ENCODE measurements at places on chromosomes 16 and 17.

GRCh38 chr16:5336941-5337340, 239.3 kb upstream of the EEF2KMT start:
- no peak for DNase-seq

DNA sequence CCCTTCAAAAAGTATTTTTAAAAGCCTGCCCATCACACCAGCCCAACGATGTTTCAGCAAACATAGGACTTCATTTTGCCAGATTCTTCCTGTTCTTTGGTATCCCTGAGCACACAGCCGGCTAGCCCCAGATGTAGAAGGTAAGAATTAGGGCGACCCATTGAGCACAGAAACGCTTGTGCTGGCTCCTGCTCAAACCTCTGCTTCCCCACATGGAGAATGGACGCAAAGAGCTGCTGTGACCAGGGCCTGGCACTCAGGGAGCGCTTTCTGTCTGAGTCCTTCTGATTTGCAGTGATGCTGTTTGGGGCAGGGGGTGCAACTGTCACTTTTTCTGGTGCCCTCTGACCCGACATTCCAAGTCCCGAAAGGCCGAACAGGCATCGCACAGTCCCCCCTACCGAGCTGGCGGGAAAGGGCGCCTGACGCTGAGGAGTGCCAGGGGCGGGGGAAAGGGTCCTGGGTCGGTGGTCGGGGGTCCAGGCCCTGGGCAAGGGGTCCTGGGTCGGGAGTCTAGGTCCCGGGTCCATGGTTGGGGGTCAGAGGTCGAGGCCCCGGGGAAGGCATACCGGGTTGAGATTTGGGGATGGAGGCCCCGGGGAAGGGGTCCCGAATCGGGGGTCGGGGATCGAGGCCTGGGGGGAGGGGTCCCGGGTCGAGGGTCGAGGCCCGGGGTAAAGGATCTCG, 930 bp downstream of the CHMP1A start:
- DNase-seq: no peak

GRCh38 chr16:5621826-5622225, 524.2 kb upstream of the EEF2KMT start:
- DNase-seq: no peak

GRCh38 chr16:3484318-3485096, 10.8 kb downstream of the C16orf90 start:
- no peak for DNase-seq

- peak; percentile 97 for DNase-seq
Measured at GRCh38 chr17:41530062-41531048, 2.2 kb upstream of the KRT19 start.

DNA sequence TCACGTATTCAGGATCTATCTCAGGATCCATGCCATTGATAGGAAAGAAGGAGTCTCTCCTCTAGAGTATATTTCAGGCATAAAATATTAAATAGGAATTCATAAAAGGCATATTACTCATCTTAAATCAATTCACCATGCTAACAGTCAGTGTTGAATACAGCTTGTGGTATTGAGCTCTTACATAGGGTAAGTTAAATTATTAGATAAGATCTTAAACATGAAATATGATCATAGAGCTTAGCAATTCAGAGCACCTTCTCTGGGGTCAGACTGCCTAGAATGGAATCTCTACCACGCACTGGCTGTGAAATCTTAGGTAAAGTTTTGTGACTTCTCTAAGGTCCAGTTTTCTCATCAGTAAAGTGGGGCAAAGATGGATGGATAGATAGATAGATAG, 20.7 kb downstream of the MARCHF10 start:
- DNase-seq: no peak

GRCh38 chr17:78889531-78889930, 13.5 kb downstream of the CEP295NL start:
- no peak for DNase-seq

DNA sequence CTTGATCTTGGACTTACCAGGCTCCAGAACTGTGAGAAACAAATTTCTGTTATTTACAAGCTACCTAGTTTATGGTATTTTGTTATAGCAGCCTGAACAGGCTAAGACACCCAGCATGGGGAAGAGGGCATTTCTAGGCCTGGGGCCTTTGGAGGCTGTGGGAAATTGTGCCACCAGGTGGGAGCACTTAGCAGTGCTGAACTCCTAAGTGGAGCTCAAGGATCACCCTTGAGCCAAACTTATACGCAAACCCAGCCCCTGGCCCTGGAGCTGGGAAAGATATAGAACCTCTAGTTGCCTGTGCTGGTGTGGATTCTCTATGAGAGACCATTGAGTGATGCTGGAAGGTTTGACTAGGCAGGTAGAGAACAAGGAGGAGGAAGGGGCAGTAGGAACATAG, 36.1 kb downstream of the MIS12 start:
- DNase-seq: no peak

DNA sequence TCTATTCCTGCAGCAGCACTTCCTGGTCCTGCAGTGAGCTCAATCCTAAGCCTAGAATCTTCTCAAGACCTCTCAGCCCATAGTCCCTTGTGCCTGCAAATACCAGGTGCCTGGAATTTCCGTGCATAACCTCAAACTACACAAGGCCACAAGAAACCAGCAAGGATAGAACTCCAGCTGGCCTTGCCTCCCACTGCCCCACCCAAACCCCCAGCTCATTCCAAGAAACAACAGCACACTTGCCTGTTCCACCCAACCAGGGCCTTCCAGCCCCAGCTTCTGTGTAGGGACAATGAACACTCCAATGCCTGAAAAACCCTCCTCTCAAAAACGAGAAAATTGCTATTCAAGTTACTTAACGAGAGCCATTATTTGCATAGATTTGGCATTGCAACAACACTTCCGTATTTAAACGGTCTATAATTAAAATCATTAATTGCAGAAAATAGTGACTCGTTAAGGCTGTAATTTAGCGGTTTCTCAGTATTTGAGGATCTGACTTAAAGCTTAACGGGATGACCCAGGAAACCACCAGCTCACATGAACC, 147.0 kb downstream of the C16orf78 start:
- no peak for DNase-seq

GRCh38 chr17:60247836-60248461, 98.2 kb downstream of the CA4 start:
- DNase-seq: no peak

- no peak for DNase-seq
Measured at GRCh38 chr17:38910325-38910724, 15.1 kb upstream of the LASP1NB start.

- DNase-seq: no peak
Measured at GRCh38 chr17:49486012-49486641, 9.0 kb upstream of the NGFR start.

DNA sequence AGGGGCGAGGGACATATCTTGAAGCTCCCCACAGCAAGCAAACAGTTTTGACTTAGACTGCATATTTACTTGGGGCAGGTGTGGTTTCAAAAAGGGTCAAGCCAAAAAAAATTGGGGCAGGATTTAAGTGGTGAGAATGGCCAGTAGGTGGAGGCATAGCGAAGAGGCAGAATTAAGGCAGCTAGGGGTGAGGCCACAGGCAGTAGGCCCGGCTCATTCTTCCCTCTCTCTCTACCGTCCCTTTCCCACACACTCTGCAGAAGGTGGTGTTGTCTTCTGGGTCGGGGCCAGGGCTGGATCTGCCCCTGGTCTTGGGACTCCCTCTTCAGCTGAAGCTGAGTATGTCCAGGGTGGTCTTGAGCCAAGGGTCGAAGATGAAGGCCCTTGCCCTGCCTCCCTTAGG, 2.6 kb downstream of the SHBG start:
- peak; percentile 51 for DNase-seq

DNA sequence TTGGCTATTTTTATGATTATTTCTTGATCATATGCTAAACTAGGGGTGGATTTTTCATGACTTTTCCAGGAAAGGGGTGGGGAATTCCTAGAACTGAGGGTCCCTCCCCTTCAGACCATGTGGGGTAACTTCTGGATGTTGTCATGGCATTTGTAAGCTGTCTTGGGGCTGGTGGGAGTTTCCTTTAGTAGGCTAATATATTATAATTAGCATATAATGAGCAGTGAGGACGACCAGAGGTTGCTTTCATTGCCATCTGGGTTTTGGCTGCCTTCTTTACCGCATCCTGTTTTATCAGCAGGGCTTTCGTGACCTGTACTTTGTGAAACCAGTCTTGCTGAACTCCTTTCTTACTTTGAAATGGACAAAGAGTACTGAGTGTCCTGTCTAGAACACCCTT, 40.4 kb upstream of the ABCA5 start:
- no peak for DNase-seq

DNA sequence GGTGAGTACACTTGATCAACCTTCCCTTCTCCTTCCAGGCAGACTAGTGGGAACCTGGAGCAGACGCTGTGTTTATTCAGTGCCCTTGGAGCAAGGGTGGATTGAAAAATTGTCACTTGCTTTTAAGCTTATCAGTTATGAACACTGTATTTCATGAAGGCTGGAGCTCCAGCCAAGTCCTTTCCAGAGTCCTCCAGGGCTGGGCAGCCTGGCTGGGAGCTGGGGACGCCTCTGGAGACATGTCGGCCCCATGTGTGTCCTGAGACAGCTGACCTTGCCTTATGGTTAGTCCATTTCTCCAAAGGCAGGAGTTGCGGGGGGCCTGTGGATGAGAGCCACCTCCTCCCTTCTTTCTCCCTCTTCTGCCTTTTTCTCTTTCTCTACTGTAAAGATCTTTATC, 67.0 kb downstream of the RAP1GAP2 start:
- no peak for DNase-seq

DNA sequence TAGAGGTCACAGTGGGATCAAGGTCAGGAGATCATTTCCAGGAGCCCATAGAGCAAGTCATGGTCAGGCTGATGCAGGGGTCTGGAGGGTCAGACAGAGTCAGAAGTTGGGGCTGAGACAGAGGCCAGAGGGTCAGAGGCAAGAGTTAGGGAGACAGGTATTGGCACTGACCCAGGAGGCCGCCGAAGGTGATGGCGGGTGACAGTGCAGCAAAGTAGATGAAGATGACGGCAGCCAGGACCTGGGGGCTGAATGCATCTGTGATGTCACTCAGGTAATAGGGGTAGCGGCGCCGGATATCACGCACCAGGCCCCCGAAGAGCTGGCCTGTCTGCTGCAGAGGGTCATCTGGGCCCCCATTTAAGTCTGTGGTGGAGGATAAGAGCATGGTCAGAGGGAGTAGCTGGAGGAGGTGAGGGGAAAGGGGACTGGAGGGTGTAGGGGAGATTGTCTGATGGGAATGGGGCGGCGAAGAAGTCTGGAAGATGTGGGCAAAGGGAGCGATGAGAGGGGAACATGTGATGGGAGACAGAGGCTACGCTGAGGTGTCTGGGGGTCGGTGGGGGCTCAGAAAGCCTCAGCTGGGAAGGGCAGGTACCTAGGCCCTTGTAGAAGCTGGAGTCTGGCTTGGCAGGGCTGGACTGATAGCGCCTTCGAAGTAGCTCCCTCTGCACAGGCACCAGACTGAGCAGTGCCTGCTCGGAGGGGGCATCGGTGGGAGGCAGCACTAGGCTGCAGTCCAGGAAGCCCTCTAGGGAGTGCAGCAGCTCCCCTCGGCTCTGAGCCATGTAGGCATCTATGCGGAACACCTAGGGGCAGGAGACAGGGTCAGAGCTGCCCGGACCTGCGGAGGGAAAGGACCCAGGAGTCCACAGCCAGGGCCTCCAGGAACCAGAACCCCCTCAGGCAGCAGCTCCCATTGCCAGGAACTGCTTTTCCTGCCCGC, 9.8 kb downstream of the SLC4A1 start:
- no peak for DNase-seq

- no peak for DNase-seq
Measured at GRCh38 chr16:68013440-68013839, 2.3 kb downstream of the DPEP2NB start.

- peak; percentile 98 for DNase-seq
Measured at GRCh38 chr17:66466840-66467367, 164.5 kb downstream of the PRKCA start.

- no peak for DNase-seq
Measured at GRCh38 chr17:64774888-64775540, 112.9 kb upstream of the SMURF2 start.

- DNase-seq: no peak
Measured at GRCh38 chr17:75516619-75517296, 430 bp downstream of the TSEN54 start.

GRCh38 chr17:31310886-31311285, 3.0 kb downstream of the EVI2B start:
- no peak for DNase-seq

- DNase-seq: no peak
Measured at GRCh38 chr17:49455272-49455861, 39.7 kb upstream of the NGFR start.

- no peak for DNase-seq
Measured at GRCh38 chr17:42276359-42276608, at the start of gene STAT5B. TSS of gene STAT5B (minus strand) at chr17:42276391. CDS start at chr17:42232127, 44,264 bp downstream.

DNA sequence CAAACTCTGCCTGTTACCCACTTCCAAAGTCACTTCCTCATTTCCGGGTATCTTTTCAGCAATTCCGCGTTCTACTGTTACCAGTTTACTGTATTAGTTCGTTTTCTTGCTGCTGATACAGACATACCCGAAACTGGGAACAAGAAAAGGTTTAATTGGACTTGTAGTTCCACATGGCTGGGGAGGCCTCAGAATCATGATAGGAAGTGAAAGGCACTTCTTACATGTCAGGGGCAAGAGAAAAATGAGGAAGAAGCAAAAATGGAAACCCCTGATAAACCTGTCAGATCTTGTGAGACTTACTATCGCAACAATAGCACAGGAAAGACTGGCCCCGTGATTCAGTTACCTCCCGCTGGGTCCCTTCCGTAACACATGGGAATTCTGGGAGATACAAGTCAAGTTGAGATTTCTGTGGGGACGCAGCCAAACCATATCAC, 30.9 kb downstream of the PAFAH1B1 start:
- no peak for DNase-seq

GRCh38 chr16:81879625-81880024, 100.5 kb downstream of the PLCG2 start:
- no peak for DNase-seq

- DNase-seq: no peak
Measured at GRCh38 chr16:5575646-5576245, 478.2 kb upstream of the EEF2KMT start.

- DNase-seq: no peak
Measured at GRCh38 chr17:29663155-29663554, 40.4 kb upstream of the CORO6 start.

GRCh38 chr16:5560084-5560483, 462.5 kb upstream of the EEF2KMT start:
- no peak for DNase-seq

- no peak for DNase-seq
Measured at GRCh38 chr16:54923055-54923473, 7.6 kb upstream of the IRX5 start.

DNA sequence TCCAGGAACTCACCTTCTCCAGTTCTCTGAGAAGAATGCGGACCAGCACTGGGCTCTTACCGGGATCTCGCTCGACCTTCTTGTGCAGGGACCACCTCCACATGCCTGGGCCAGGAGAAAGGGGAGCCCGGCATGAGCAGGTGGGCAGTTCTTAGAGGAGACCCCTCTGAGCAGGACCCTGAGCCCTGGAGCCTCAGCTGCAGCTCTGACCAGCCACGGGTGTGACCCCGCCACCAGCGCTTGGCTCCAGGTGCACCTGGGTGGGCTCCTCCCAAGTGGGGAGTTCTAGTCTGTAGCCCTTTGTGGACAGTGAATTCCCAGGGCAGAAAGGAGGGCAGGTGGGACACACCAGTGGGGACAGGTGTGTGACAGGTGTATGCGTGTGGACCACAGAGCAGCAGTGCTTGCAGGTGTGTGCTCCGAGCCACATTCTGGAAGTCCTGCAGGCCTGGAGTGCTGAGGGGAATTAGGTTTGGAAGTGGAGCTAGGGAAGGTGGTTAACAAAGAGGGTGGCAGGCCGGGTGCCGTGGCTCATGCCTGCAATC, 28.9 kb downstream of the PIK3R6 start:
- DNase-seq: no peak

GRCh38 chr16:12771341-12771798, 32.3 kb downstream of the CPPED1 start:
- no peak for DNase-seq
